Right ventricle myocardium inferior (tissue), 1 donor: ENCODE measurements at places on chromosomes 6 and 20. TPM values are rescaled to one million over a fixed set of nuclear protein-coding genes. Genes with fewer than 3 reads are reported as not detected.
A peak's percentile ranks its signal among the peaks of the same experiment; 100 is the strongest.

- no peak for DNase-seq
Observed at GRCh38 chr20:37558779-37559178, 31.1 kb upstream of the BLCAP start.

GRCh38 chr20:23265226-23265625 lies 85.4 kb upstream of the NXT1 start:
- no peak for DNase-seq

DNA sequence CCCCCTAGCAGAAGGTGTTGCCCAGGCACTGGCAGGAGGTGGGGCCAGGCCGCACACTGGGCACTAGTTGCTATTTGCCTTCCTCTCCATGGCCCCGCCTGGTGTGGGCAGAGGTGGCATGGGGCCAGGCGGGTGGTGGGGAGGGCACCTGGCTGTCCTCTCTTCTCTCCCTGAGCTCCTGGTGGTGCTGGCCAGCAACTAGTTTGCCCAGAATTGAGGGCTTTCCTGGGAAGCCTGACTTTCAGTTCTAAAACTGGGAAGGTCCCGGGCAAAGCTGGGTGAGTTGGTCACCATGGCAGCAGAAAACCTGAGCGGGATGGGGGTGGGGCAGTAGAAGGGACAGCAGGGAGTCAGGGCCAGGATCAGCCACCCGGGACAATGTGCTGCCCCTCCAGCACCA lies 48.2 kb downstream of the RBM38 start:
- peak; percentile 81 for DNase-seq

TXLNB gene
- 122 TPM for total RNA-seq

DNA sequence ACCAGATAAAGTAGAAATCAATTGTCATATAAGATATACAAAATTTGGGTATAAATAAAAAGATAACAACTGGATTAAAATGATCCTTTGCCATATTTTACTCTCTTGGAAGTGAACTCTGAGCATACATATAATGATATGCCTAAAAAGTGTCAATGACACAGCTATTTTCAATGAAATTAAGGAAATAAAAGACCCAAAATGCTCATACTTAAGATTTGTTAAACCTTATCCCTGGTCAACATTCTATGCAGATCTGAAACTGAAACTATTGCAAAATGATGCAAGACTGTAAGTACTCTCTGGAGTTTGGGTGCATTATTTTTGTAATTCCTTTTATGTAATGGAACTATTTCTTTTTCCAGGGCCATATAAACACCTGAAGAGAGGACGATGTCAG lies 119.0 kb upstream of the SGK1 start:
- no peak for DNase-seq

DNA sequence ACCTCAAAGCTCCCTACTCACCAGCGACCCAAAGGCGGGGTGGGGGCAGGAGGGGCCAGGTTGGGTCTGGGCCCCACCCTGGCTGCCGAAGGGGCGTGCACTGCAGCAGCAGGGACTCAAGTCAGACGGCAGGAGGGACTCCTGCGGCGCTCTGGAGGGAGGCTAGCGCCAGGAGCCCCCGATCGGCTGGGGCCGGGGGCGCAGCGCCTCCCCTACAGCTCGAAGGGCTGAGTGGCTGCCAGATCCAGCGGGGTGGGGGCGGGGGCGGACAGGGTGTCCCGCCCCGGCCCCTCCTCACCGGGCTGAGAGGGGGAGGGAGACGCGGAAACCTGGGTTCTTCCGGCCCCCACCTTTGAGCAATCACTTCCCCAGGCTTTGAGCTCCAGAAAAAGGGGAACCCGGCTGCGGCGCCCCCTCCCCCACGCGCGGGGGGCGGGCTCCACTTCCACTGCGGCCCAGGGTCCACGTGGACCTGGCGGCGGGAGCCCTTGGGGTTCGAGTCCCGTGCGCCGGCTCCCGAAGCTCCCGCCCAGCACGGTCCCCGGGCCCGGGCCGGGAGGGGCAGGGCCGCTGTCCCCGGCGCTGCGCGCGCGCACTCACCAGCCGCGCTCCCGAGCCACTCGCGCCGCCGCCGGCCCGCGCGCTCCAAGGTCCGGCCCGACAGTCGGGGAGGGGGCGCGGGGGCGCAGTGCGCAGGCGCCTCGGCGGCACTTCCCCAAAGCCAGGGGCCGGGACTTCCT lies at the start of gene RGS19:
Gene RGS19 (minus strand): TSS at position 246 of the 740 bp plus-strand sequence. CDS start 2,632 bp downstream, outside the sequence.
- DNase-seq, result peak; percentile 94

GRCh38 chr6:14000901-14001300 lies 76.1 kb downstream of the RNF182 start:
- DNase-seq, result no peak

DNA sequence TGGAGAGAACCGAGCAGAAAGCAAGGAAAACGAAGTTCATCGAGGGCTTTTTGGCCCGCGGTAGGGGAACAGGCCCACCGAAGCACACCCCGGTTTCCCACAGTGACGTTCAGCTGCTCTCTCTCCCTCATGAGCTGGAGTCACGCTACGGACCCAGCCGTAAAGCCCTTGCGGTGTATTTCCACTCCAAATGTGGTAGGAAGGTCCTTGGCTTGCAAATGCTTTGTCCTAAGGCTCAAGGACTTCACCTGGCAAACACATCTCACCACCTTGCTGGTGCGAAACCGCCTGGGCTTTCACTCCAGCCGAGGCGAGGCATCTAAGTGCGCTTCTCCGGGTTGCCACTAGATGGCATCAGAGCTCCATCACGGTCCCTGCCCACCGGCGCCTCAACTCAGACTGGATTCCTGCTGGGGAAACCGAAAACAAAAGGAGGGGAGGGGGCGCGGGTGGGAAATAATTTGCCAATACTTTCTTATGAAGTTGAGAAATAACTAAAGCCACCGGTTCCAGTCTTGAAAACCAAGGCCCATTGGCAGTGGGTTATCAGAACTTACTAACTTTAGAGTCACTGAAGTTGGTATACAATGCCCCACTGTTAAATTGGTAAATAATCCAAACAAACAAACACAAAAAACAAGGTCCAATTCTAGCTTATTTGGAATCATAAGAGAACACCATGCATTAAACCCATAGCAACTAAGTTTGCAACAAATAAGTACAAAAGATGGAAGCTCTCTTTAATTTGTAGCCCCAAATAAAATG lies 13.4 kb upstream of the FOXC1 start:
- peak; percentile 85 for DNase-seq

FOXQ1 gene
- total RNA-seq, result not detected

- no peak for DNase-seq
Observed at GRCh38 chr6:87397656-87398055, 10.1 kb upstream of the CFAP206 start.

- DNase-seq, result no peak
Observed at GRCh38 chr6:137800762-137801161, 66.3 kb upstream of the TNFAIP3 start.

GRCh38 chr6:126657561-126658175 lies 317.8 kb downstream of the CENPW start:
- DNase-seq, result no peak

- peak; percentile 76 for DNase-seq
Observed at GRCh38 chr6:145814035-145814500, 527 bp downstream of the FBXO30 start.

GRCh38 chr6:152748843-152749242 lies 1.8 kb upstream of the VIP start:
- no peak for DNase-seq

DNA sequence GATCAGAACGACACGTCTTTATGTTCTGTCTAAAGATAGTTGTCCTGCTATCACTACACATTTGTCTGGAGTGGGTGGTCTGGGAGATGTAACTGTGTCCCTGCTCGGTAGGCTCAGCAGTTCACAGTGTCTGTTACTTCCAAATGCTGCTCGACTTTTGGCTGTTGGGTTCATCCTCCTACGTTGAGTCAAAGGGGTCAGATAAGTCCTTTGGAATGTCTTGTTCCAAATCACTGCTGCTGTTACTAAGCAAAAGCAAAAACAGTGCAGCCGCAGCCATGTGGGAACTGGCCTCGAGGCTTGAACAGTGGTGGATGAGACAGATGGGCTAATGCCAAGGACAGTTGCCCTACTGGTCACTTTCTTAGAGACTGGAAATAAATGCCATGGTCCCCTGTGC lies 272.2 kb upstream of the MAP3K7 start:
- DNase-seq, result no peak

GRCh38 chr6:63787021-63787420 lies 151.4 kb downstream of the PHF3 start:
- no peak for DNase-seq

GRCh38 chr6:108687921-108688320 lies 127.2 kb downstream of the FOXO3 start:
- DNase-seq, result no peak

DNA sequence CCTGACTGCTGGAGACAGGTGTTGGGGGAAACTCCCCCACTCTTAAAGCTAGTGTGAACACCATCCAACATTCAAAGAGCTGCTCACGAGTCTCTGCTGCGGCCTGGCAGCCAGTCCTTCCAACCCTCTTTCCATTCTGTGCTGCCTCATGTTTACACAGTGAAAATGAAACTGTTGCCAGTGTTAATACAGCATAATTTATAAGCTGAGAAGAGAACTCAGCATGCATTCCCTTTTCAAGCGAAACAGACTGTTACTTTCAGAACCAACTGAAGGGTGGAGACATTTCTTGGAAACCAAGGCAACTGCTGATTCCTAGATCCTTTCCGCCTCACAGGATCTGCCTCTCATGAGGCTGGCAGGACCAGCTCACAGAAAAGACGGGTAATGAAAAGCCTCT lies 533.8 kb upstream of the ID4 start:
- no peak for DNase-seq

DNA sequence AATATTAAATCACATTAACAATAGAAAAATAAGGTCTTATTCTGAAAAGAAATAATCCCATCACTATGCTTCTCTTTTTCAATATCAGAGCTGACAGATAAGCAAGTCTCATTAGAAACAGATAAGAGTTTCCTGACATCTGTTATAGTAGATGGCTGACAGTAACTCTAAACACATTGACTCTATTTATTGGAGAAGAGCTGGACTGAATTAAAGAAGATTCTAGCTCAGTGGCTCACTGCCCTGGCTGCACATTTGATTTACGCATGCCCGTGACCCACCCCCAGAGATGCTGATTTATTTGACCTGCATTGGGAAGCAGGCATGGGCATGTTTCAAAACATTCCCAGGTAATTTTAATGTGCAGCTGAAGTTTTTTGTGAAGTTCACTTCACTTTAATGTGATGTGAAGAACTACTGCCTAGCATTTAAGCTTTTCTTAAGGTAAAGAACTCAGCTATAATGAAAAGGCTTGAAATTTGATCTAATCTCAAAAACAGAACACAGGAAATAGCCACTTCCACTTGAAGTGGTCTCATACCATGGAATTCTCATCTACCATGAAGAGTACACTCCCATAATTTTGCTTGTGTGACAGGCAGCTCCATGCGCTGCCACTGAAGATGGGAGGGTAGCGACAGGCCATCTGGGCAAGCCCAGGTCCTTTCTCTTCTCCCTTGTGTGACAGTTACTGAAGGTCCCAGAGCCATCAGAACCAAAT lies 162.3 kb downstream of the TPBG start:
- no peak for DNase-seq

GRCh38 chr6:31547727-31548543 lies 527 bp downstream of the NFKBIL1 start:
- DNase-seq, result no peak

DNA sequence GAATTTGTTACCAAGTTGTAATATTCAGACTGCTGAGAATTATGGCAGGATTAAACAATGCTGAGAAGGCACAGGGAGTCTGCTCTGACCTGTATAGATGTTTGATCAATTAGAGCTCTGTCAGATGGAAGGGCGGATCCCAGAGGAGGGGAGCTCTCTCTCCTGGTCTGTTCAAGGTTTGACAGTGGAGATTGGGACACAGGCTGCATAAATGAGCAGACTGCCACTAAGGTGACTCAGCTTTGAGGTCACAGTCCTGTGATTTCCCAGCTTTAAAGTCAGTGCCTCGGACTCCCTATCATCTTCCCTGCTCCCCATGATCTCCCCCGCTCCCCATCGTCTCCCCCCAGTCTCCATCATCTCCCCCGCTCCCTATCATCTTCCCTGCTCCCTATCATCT lies 59.2 kb upstream of the SLC22A23 start:
- DNase-seq, result no peak

CRISP2 gene
- total RNA-seq, result not detected

ZC3H12D gene
- total RNA-seq, result 0.51 TPM
